ENCODE measurements at places on chromosomes 1 and 21. TPM values are rescaled to one million over a fixed set of nuclear protein-coding genes. Genes with fewer than 3 reads are reported as not detected.

- no peak overlapping the region for H3K27ac ChIP-seq
- no peak overlapping the region for H3K4me3 ChIP-seq
- H3K27me3 ChIP-seq = peaks cover 52% of the 10 kb centered on the region
- DNase-seq = no peak
- H3K4me1 ChIP-seq = peaks cover 13% of the 10 kb centered on the region
These were observed 12.0 kb upstream of the ARHGEF19 start for GRCh38 chr1:16224472-16224871.

- DNase-seq = no peak
- H3K27me3 ChIP-seq = no peaks in the 10 kb centered on the region
- H3K4me1 ChIP-seq = peaks cover 4% of the 10 kb centered on the region
- no peak overlapping the region for H3K4me3 ChIP-seq
These were observed 86.2 kb downstream of the C1orf94 start for GRCh38 chr1:34262921-34263320.

DNA sequence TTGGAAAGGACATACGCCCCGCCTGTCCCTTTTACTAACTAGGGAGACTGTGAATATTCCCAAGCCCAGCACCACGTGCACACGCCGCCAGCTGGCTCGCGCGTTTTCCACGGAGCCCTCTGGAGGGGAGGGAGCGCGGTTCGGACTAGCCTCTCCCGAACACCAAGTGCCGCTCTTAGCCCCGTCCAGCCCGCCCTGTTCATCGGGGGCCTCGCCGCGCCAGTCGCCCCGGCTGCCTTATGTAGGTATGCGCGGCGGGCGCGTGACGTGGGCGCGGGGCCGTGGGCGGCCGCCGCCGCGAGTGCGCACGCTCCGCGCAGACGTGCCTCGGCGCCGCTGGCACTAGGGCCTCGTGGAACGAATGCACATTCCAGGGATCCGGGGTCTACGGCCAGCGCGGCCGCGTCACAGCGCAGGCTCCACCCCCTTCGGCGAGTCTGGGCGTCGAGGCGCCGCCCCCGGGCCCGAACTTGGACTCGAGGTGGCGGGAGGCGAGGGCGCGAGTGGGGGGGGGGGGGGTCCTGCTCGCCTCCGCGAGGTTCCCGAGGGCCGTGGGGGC, 767 bp upstream of the IRF2BP2 start:
- DNase-seq = peak; percentile 92
- peak overlapping the region; percentile 72 for H3K4me3 ChIP-seq
- H3K27me3 ChIP-seq = no peaks in the 10 kb centered on the region
- peak overlapping the region; percentile 99 for H3K27ac ChIP-seq
- H3K4me1 ChIP-seq = peaks cover 44% of the 10 kb centered on the region
- H3K36me3 ChIP-seq = no peaks in the 10 kb centered on the region

- H3K36me3 ChIP-seq = no peaks in the 10 kb centered on the region
- no peak overlapping the region for H3K4me3 ChIP-seq
- no peaks in the 10 kb centered on the region for H3K4me1 ChIP-seq
- DNase-seq = no peak
These were observed 6.0 kb downstream of the DYNLT5 start for GRCh38 chr1:66758241-66758755.

- no peaks in the 10 kb centered on the region for H3K36me3 ChIP-seq
- H3K4me1 ChIP-seq = peaks cover 5% of the 10 kb centered on the region
- H3K4me3 ChIP-seq = peak overlapping the region; percentile 87
- no peak overlapping the region for H3K27ac ChIP-seq
- H3K27me3 ChIP-seq = peaks cover 62% of the 10 kb centered on the region
- no peak for DNase-seq
These were observed 565 bp upstream of the GRIK1 start for GRCh38 chr21:29940361-29940760.

Gene ANKRD65
- total RNA-seq = 1.8 TPM

Gene ITGB2
- total RNA-seq = 0.63 TPM

Gene NEXN
- total RNA-seq = 3.8 TPM

Gene UTS2
- not detected for total RNA-seq

Gene EPHA8
- total RNA-seq = 5.0 TPM

Gene TMPRSS15
- not detected for total RNA-seq

Gene EIF4G3
- 63.4 TPM for total RNA-seq

Data from GM23338 (cell line).